ENCODE measurements at places on chromosomes 1 and 21.
A peak's percentile ranks its signal among the peaks of the same experiment; 100 is the strongest.

DNA sequence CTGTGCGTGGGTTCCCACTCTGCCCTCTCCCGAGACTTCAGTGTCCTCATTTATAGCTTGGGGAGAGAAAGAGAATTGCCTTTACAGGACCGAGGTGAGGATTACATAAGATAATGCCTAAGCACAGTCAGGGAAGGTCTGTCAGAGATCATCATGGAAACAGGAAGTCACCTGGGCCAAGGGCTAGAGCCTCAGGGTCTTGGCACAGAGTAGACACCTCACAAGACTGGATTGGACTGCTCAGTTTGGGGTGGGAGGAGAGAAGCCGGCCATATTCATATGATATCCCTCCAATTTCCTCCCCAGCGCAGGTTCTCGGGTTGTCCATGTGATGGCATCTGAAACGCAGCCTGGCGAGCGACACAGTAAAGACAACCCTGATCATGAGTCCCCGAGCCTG is 3.8 kb downstream of the CNR2 start:
- no peak for DNase-seq

DNA sequence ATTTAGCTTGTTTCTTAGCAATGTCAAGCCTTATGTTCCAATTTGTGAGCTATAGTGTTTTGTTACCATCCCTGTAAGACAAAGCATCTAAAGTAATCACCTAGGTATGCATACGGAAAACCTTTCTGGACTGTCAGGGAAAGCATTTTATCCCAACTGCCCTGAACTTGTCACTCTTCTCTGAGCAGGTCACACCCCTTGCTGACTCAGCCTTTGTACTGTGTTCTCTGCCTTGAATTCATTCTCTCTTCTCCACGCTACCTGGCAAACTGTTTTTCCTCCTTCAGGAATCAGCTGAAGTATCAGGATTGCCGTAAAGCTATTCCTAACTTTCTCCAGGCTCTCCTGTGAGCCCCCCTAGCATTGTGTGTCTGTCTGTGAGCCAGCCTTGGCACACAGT is 54.2 kb downstream of the PBX1 start:
- no peak for DNase-seq

GRCh38 chr1:47705517-47706130 is 267.8 kb downstream of the FOXD2 start:
- no peak for DNase-seq

DNA sequence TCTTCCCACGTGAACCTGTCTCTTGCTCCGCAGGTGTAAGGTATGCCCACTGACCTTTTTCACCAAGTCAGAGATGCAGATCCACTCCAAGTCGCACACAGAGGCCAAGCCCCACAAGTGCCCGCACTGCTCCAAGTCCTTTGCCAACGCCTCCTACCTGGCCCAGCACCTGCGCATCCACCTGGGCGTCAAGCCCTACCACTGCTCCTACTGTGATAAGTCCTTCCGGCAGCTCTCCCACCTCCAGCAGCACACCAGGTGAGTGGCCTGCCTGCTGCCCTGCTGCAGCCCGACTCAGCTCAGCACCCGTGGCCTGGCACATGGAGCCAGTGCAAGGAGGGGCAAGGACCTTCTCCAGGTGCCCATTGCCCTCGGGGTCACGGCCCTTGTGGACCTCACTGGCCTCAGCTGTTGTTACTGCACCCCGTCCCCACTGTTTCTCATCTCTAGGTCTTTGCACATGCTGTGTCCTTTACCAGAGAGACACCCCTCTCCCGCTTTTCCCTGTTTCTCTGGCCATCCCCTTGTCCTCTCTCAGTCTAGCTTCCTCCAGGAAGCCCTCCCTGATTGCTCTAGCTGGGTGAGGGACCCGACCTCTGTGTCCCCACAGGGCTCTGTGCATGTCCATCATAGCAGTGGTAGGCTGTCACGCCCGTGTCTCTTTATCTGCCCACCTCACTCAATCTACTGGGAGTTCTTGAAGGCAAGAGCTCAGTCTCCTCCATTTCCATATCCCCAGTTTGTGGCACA is 25.4 kb downstream of the ZNF362 start:
- no peak for DNase-seq

DNA sequence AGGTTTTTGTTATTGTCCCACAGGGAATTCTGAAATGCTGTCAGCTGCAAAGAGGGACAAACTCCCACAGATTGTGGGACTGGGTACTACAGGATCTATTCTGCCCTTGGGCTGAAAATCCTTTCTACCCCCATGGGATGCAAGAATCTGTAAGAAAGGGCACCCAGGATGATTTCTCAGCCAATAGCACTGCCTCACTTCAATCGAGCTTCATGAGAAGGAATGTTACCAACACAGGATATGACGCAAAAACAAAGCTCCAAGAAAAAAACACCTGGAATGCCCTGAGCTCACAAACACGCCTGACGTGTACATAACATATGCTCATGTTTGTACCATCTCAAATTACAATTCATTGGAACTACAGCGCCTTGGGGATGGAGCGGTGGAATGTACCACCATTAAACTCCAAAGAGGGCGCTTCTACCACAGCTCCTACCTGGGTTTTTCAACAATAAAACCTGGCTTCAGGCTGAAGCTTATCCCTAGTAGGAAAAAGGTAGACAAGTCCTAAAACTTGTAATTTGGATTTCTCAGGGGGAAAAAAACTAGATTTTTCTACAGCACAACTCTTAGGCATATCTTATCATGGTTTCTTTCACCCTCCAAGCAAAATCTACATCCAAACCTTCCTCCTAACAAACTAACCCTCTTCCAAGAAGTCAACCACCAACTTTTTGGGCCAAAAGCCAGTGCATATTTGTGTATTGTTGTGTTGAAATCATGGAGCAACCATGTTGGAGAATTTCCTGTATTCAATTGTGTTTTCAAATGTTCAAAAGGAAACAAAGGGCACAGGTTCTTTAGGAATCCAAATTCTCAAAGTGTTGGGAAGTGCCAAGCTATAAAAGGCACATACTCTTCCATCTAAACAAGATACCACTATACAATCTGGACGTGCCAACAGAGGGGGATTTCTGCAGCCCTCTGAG is 78.9 kb downstream of the TGFBR3 start:
- DNase-seq = no peak

GRCh38 chr1:47756411-47756810 is 240.8 kb downstream of the TRABD2B start:
- no peak for DNase-seq

GRCh38 chr1:206575165-206575893 is 36.9 kb downstream of the EIF2D start:
- DNase-seq = no peak

DNA sequence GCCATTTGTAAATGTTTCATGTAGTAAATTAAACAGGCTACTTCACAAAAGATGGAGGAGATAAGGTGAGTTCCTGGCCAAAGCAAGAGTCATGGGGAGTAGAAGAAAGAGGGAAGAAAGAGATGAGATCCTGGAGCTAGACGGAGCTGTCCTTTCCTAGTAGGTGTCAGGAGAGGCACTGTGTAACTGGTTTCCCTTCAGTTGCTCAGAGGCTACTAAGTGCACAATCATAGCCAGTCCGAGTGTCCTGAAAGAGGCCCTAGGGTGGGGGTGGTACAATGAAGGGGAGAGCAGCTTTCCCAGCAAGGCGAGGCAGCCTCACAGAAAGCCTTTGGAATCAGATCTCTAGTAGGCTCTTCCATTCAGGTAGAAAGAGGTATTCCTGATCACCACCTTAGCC is 390.9 kb downstream of the KCNH1 start:
- no peak for DNase-seq

- DNase-seq = no peak
Observed at GRCh38 chr1:200346700-200347099, 63.1 kb downstream of the ZNF281 start.

- no peak for DNase-seq
Observed at GRCh38 chr1:3077081-3077480, 8.1 kb downstream of the PRDM16 start.

- no peak for DNase-seq
Observed at GRCh38 chr1:26994020-26994786, 711 bp downstream of the TRNP1 start.

GRCh38 chr1:162571696-162572095 is 10.2 kb downstream of the UAP1 start:
- no peak for DNase-seq

GRCh38 chr21:16239659-16240265 is 510.0 kb downstream of the USP25 start:
- no peak for DNase-seq

GRCh38 chr21:42398436-42399028 is 2.7 kb upstream of the TMPRSS3 start:
- no peak for DNase-seq

DNA sequence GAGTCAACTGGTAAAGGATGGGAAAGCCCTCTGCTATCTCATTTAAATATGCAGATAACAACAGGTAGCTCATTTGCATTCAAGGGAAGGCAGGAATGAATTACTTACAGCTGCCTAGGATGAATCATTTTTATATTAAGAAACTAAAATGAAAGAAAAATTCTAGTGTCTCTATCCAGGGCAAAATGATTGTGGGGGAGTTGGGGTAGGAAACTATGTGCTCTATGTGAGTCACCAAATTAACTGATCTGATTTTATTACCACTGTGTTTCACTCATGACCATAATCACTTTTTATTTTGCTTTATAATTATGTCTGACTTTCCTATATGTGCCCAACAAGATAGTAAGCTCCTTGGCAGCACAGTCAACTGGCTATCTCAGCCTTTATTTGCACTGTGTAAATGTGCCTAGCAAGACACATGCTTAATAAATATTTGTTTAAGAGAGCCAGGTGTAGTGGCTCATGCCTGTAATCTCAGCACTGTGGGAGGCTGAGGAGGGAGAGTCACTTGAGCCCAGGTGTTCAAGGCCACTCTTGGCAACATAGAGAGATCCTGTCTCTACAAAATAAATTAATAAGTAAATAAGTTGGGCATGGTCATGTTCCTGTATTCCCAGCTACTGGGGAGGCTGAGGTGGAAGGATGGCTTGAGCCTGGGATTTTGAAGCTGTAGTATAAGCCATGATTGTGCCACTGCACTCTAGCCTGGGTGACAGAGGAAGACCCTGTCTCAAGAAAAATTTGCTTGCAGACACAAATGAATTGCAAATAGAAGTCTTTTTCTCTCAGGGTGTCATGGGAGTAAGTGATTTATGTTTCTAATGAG is 84.1 kb downstream of the SPAG17 start:
- no peak for DNase-seq

DNA sequence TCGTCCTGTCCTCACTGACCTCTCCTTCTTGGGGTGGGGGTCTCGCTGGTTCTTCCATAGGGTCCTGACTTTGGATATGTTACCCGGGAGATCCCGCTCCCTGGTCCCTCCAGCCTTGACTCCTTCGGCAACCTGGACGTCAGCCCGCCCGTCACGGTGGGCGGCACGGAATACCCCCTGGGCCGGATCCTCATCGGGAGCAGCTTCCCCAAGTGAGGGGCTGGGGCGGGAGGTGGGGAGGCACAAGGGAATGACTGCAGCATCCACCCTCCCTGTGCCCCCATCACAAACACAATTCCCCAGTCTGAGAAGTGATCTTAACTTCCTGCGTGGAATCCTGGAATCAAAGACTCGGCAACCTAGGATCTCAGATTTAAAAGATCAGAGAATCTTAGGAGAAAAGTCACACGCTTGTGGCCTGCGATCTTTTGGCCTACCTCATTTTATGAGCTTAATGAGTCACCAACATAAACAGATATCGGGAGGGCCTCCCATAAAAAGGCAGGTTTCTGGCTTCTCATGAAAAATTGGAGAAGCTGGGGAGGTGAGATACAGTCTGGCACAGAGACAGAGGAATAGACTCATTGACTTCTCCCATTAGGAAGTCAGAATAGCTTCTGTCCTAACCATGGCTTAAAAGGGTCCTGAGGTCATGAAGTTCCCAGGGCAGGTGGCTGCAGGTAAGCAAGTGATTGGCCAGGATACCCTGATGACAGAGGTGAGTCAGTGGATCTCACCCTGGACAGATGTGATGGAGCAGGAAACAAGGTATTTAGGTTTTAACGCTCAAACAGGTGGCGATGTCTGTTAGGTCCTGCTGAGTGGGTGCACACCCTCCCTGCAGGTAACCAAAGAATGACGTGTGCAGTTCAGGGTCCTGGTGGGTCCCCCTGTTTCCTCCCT is 15.9 kb upstream of the PADI3 start:
- DNase-seq = peak; percentile 87

GRCh38 chr21:37868446-37869295 is 47.6 kb downstream of the KCNJ6 start:
- DNase-seq = peak; percentile 72

- DNase-seq = peak; percentile 83
Observed at GRCh38 chr1:24364975-24365678, 46.0 kb downstream of the GRHL3 start.

DNA sequence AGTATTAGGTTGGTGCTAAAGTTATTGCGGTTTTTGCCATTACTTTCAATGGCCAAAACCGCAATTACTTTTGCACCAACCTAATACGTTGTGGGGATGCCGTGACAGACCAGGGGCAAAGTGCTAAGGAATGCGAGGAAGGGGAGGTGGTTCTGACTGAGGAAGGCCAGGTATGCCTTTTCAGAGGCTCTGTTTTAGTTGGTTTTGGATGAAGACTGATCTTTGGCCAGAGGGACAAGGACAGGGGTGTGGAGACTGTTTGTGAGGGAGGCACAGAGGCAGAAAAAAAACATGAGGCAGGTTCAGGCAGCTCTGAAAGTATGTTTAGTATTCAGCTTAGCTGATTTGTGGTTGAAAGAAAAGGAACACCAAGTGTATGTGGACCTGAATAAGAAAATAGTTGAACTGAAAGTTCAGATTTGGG is 358.2 kb downstream of the RPS6KC1 start:
- DNase-seq = no peak

DNA sequence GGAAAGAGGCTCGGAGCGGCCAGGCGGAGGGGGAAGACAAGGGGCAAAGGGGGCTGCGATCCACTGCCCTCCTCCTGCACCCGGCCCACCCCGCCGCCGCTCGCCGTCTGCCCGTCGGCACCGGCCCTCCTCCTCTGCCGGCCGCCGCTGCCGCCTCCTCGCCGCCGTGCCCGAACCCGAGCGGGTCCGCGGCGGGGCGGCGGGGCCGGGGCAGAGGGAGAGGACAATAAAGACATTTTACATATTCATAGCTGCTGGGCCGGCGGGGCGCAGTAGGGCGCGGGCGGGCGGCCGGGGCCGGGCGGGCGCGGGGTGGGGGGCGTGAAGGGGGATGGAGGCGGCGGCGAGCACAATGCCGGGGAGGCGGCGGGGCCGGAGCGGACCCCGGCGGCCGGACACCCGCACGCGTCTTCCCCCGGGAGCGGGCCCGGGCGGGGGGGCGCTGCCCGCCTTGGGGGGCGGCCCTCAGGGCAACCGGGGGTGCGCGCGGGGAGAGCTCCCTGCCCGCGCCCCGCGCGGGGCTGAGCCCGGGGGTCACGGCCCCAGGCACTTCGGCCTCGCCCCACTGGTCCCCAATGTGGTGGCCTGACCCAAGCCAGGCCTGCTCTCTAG is 546 bp downstream of the POU2F1 start:
- no peak for DNase-seq

GRCh38 chr1:155996166-155996565 is 17.8 kb upstream of the ARHGEF2 start:
- no peak for DNase-seq

DNA sequence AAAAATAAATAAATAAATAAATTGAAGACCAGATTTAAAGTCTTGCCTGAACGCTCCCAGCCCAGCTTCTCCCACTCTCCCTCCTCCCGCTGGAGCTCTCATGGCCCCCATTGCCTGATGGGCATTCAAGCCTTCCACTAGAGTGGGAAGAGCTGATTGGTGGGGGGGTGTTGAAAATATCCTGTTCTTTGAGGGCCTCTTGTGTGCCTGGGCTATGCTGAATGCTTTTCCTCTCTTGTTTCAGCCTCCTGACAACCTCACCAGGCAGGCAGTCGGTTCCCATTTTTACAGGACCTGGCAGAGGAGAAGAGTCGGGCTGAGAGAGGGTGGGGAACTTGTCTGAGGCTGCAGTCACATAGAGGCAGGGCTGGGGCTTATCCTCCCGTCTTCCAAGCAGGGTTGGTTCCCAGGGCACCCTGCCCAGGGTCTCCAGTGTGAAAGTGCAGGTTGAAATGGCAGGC is 59.2 kb upstream of the SSBP3 start:
- no peak for DNase-seq

Measured in RCC 7860 (cell line).